ENCODE measurements at places on chromosomes 1 and 21.

GRCh38 chr21:18164483-18164882, 80.2 kb upstream of the CHODL start:
- DNase-seq: no peak

GRCh38 chr21:35933466-35933865, 126.9 kb downstream of the SETD4 start:
- DNase-seq: no peak

DNA sequence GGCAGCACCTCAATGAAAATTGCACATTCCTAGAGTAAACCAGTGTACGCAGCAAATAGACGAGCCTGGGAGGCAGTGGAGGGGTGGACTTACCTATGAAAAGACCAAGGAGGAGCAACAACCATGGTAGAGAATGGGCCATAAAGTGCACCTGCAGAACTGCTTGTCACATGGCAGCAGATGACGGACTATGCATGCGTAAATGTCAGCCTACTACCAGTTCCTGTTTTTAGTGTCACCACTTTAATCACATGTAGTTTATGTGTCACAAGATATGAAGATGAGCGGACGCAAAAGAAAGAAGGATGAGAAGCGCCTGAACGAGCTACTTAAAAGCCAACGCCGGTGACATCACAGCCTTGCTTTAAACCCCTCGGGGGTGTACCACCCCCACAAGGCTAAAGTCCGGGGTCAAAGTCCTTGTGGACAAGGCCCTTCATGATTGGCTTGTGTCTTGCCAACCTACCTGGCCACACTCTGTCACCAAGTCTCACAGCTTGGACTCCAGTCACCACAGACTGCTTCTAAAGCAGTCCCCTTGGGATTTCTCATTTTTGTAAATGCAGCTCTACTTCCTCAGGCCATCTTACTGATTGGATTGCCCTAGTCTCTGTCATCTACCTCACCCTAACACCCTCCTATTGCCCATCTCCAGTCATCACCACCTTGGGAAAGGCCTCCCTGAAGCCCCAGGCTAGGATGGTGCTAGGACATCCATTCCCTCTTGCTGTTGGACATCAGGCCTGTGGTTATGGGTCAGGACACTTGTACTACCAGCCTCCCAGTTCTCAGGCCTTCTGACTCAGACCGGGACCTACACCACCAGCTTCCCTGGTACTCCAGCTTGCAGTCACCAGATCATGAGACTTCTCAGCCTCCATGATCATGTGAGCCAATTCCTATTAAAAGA, 6.0 kb upstream of the LY9 start:
- no peak for DNase-seq

DNA sequence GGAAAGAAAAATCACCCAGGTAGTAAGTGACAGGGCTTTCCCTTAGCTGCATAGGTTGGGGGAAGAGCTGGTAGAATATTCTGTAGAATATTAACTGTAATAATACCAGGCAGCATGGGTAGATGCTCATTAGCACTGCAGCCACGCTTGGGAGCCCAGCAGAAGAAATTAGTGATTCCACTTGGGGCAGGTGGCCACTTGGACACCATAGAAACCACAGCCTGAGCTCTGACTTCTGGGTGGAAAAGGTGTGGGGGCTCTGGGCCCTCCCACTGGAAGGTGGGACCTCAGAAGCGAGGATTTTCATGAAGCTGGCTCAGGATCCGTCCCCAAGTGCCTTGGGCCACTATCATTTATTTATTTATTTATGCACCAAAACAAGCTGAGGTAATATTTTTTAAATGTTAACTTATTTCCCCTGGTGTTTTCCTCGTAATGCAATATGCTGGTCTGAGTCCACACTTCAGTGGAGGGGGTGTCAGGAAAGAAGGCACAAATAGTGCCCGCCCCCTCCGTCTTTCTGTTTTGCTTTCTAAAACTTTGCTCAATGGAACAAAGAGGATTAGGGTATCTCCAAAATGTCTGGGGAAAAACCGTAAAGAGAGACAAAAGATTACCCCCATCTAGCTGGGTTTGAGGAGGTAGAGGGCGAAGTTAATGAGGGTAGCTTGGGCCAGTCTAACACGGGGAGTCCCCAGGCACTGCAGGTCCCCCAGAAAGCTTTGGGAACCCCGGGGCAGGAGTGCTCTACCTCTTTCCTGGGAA, 75.2 kb upstream of the GADD45A start:
- DNase-seq: no peak

- no peak for DNase-seq
Observed at GRCh38 chr1:20250340-20250989, 40.2 kb upstream of the VWA5B1 start.

DNA sequence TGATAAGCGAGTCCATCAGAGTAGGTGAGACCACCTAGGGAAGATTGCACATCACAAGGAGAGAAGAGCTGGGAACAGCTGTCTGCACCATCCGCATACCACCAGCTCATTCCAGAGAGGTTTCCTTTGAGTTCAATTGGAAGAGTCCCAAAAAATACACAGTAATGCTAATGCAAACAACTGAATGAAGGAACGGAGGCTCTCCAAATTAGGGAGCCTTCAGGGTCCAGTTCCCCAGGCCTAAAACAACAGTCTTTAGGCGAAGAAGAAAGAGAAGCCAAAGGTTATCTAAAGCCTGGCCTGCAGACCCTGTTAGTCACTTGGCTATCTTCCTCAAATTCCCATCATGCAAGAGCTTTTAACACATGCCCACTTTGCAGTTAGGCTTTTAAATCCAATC, 246.4 kb downstream of the PBX1 start:
- no peak for DNase-seq

DNA sequence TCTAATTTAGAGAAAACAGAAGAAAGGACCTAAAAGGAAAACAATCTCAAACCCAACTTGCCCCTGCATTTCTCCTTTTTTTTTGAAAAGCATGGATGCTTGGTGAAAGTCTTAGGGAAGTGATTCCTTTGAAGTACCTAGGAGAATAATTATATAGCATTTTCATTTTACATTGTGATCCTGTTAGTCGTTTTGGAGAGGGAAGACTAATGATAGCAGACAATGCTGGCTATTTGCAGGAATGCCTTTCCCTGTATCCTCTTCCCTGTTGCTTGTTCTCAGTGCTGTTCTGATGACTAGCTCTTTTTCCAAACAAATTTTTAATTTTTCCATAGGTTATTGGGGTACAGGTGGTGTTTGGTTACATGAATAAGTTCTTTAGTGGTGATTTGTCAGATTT, 53.9 kb downstream of the LAMC1 start:
- DNase-seq: no peak

DNA sequence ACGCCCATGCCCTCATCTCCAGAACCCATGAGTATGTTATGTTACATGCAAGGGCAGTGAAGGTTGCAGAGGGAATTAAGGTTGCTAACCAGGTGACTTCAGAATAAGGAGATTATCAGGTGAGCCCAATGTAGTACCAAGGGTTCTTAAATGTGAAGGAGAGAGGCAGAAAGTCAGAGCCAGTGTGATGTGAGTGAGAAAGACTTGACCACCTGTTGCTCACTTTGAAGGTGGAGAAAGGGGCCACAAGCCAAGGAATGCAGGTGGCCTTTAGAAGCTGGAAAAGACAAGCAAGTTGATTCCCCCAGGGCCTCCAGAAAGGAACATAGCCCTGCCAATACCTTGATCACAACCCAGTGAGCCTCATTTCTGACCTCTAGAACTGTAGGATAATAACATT, 84.7 kb upstream of the CLDN14 start:
- no peak for DNase-seq

GRCh38 chr1:234253732-234254131, 119.5 kb upstream of the COA6 start:
- DNase-seq: no peak

- no peak for DNase-seq
Observed at GRCh38 chr1:118250232-118250631, 65.2 kb upstream of the SPAG17 start.

- no peak for DNase-seq
Observed at GRCh38 chr1:174969977-174970376, 29.8 kb upstream of the CACYBP start.

GRCh38 chr21:37866027-37866426, 50.2 kb downstream of the KCNJ6 start:
- no peak for DNase-seq

- peak; percentile 56 for DNase-seq
Observed at GRCh38 chr1:6127587-6128163, 52.4 kb downstream of the CHD5 start.

- no peak for DNase-seq
Observed at GRCh38 chr1:216600730-216601609, 122.3 kb downstream of the ESRRG start.

- no peak for DNase-seq
Observed at GRCh38 chr1:197400522-197400902, 132.5 kb downstream of the CRB1 start.

DNA sequence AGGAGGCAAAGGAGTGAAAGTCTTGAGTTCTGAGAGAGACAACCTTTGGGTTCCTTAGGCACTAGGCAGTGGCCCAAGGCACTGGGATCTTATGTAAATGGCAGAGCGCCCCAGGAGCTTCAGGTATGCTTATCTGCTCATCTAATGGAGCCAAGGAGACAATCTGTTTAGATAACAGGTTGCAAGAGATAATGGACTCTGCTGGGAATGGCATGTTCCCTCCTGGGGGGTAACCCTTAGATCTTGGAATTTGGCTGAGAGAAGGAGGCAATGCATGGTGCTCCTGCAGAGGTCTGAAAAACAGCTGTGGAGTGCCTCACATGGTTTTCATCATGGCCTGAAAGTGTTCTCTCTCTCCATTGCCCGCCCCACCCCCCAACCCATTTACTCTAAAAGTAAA, 44.1 kb upstream of the WLS start:
- DNase-seq: no peak

- DNase-seq: no peak
Observed at GRCh38 chr1:8790987-8791386, 26.5 kb downstream of the RERE start.

Measured in stimulated activated CD8-positive, alpha-beta memory T cell treated with anti-CD3 and anti-CD28 coated beads, Interleukin-4, amount 100 ng/mL, for 24 hours (primary cell).